Fibroblast of the conjunctiva (primary cell): ENCODE measurements at places on chromosomes 5 and 9.

- DNase-seq = no peak
Observed at GRCh38 chr9:82726424-82727276, 336.3 kb downstream of the RASEF start.

DNA sequence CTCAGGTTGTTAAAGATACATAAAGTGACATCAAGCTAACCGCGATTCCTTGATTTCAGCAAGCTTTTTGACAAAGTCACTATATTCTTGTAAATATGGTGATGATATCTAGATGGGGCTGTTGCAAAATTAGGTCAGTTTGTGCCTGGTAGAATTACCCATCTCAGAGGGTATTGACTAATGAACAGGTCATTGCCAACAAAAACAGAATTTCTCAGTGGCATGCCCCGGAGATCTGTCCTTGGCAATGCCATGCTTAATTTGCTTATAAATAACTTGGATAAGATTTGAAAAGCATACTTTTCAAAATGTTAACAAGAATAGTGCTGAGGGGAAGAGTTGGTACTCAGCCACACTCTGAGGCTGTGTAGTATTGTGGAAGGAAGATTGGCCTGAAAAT lies 783.3 kb upstream of the SEMA6A start:
- no peak for DNase-seq

DNA sequence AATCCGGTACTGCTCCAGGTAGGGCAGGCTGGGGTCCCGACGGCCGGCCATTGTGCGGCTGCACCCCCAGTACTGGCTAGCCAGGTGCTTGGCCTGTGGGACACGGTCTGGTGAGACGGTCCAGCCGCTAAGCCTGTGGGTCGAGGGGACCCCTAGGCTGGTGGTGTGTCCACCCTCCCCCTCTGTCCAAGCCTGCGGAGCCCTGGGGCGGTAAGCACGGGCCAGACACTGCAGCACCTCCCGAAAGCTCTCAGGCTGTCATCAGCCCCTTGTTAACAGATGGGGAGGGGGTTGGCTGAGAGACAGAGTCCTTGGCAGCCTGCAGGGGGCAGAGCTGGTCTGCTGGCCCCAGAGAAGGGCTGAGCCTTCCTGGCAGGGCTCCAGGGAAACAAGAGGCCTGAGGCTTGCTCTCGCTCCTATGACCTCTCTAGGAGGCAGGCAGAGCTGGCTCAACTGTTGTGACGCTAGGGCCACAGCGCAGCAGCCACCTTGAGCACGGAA lies 11.8 kb upstream of the MRNIP start:
- peak; percentile 66 for DNase-seq

DNA sequence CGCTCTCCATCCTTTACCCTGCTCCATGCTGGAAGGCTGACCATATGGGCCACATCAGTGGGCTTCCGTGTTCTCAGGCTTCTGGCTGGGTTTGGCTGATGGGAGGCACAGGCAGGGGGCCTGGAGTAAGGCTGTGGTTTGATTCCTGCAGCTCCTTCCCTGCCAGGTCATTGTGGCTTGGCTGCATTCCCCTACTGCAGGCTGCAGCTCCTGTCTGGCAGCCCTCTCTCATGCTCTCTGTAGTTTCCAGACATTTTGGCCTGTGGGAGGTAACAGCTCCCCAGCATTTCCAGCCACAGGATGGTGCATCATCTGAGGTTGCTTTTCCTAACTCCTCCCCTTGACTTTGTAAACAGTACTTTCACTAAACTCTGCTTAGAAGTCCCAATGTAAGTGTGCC lies 102.0 kb upstream of the PTPN3 start:
- peak; percentile 39 for DNase-seq

GRCh38 chr9:95831810-95832209 lies 43.7 kb upstream of the ERCC6L2 start:
- no peak for DNase-seq

DNA sequence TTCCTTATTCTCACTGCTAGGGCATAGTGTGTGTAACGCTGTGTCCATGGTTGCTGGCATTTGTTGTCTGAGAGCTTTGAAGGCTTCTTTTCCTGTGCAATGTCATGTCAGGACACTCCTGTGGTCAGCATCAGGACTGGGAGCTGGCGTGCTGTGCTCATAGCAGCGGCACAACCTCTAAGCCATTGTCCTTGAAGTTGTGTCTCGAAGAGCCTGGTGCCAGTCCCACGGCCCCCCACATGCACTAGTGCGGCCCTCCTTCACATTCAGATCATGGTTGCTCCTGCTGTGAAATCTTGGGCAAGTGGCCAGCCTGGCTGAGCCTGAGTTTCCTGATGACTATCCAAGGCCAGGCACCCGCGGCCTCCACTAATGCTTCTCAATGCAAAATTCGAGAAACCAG lies 32.4 kb downstream of the PDZD2 start:
- DNase-seq = no peak

- DNase-seq = no peak
Observed at GRCh38 chr5:31887556-31887955, 248.6 kb downstream of the PDZD2 start.

DNA sequence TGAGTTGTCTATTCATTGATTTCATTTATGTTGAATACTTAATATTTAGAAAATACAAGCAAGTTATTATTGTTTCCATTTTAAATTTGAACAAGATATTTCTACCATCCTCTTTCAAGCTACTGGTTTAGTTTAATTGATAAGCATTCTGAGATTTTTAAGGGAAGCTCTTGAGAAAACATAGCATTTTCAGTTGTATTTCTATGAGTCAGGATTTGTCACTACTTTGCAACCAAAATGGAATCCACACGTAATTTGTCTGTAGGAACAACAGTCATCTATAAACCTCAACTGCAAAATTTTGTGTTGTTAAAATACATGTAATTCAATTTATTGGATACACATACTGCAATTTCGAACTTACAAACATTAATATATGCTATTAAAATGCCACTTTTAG lies 74.0 kb downstream of the PRR16 start:
- DNase-seq = no peak

GRCh38 chr5:171952021-171952420 lies 54.4 kb downstream of the FBXW11 start:
- no peak for DNase-seq
